Progenitor cell of endocrine pancreas (in vitro differentiated cells): ENCODE measurements at places on chromosomes 6 and 20. TPM values are rescaled to one million over a fixed set of nuclear protein-coding genes. Genes with fewer than 3 reads are reported as not detected.

DNA sequence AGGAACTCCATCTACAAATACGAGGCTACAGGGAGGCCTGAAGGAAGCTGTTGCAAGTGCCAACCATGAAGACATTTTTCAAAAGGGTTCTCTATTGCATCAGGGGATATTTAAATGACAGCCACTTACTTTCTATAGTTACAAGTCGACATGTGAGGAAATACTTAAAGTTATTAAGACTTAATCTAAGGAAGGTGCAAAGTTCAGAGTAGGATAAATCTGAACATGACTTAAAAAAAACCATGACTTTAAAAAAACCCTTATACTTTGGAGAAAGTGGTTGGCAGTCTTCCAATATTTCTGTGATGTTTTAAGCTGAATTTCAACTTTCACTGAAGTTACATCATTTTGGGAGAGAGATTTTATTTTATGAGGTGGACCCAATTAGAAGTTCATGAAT, 56.3 kb upstream of the EMILIN3 start:
- peaks cover 4% of the 10 kb centered on the region for H3K4me1 ChIP-seq
- DNase-seq, result no peak
- peaks cover 33% of the 10 kb centered on the region for H3K36me3 ChIP-seq
- no peak overlapping the region for H3K4me3 ChIP-seq
- no peak overlapping the region for H3K27ac ChIP-seq
- H3K27me3 ChIP-seq, result no peaks in the 10 kb centered on the region

DNA sequence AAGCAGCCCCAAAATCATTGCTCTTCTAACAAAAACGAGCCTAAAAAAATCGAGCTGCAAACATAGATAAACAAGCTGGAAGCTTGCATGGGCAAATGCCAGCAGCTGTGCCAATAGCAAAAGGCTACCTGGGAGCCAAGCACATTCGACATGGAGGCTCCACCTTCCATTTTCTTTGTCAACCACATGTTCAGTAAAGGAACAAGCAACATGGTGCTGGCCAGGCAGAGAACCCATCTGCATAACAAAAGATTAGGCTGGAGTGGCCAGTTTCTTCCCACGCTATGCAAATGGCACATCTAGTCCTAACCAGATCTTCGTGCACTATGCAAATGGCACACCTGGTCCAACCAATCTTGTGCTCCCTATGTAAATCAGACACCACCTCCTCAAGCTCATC, 110.5 kb downstream of the KIF16B start:
- no peaks in the 10 kb centered on the region for H3K27me3 ChIP-seq
- DNase-seq, result no peak
- no peak overlapping the region for H3K4me3 ChIP-seq
- peaks cover 12% of the 10 kb centered on the region for H3K36me3 ChIP-seq
- no peaks in the 10 kb centered on the region for H3K4me1 ChIP-seq
- no peak overlapping the region for H3K27ac ChIP-seq

DNA sequence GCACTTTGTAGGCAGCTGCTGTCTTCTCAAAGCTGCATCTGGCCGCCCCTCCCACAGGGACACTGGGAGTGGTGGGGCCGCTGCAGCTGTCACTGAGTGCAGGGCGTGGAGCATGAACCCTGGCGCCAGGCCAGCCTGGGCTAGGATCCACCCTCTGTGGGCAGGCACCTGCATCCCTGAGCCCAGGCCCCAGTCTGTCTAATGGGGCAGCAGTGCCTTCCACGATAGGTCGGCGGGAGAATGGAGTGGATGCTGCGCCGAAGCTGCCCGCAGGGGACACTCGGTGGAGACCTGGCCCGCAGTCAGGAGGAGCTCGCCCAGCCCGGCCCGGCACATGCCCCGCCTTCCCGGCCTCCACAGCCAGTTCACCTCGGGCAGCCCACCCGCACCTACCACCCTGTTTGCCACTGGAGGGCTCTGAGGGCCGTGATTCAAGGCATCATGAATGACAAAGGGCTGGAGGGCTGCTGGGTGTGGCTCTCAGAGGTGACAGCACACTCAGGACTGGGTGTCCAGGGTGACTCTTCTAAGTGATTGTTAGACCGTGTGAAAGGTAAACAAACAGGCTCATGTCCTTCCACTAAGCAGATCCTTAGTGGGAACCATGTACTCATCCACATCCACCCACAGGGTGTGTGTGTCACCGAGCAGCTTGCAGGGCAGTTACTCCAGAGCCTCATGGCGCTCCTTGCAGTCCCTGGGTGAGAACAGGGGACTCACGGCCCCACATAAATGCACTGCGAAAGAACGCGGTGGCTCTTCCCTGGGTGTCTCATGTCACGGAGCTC, 133.9 kb downstream of the AGPAT4 start:
- no peak overlapping the region for H3K4me3 ChIP-seq
- no peak for DNase-seq
- H3K27ac ChIP-seq, result no peak overlapping the region

DNA sequence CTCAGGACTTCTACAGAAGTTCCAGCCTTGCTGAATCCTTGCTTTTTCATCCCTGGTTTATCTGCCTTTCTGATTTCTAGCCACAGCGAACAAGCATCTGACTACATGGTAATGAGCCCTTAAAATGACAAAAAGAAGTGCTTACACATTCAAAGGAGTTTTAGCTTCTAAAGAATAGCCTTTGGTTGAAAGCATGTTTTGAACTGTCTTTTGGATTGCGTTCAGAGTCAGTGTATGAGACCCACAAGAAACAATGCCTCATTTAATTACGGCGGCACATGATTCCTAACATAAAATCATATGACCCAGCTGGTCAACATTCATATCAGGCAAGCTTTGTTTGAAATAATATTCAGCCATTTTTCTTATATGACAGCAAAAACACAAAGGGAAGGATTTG, 784.2 kb downstream of the KIF16B start:
- H3K4me3 ChIP-seq, result no peak overlapping the region
- peaks cover 15% of the 10 kb centered on the region for H3K4me1 ChIP-seq
- no peak for DNase-seq
- no peaks in the 10 kb centered on the region for H3K27me3 ChIP-seq
- no peak overlapping the region for H3K27ac ChIP-seq

DNA sequence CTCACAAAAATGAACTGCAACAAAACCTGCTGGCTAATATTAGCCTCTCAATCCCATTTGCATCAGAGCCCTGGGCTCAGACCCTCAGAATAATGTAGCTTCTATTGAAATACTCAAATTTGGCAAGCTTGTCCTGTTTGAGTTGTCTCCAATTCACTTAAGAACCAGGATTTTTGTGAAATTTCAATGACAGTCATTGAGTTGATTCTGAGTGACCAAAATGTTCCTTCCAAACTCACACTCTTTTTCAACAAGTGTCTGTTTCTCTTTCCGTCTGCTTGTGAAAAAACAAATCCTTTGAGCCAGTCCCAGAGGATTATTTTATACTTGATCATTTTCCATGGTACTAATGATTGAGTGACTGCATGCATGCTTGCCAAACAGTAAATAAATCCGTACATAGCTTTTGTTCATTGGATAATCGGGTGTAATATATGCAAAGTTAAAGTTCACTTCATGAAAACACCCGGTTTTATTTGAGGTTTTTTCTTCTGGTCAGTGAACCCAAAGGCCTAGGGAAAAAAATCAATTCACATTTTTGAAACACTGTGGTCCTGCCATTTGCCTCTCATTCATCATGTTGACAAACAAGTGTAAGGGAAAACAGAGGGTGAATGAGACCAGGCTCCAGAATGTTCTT, 16.4 kb upstream of the SLC22A2 start:
- peaks cover 4% of the 10 kb centered on the region for H3K4me1 ChIP-seq
- no peaks in the 10 kb centered on the region for H3K36me3 ChIP-seq
- peaks cover 3% of the 10 kb centered on the region for H3K27me3 ChIP-seq
- no peak for DNase-seq
- H3K4me3 ChIP-seq, result no peak overlapping the region

DNA sequence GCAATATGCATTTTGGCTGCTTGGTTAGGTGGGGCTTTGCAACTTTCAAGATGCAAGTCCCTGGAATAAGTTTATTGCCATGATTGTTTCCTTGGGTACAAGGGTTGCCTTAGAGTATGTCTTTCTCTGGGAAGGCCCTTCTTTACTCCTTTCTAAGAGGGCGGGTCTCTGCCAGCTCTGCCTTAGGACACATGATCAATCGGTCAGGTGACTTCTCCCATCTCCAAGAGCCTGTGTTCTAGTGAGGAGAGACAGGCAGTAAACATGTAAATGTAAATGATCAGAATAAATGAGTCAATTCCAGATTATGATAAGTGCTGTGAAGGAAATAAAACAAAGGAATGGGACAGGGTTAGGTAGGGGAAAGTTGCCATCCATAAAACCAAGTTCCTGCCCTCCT, 43.2 kb upstream of the BCAS1 start:
- no peak overlapping the region for H3K27ac ChIP-seq
- no peaks in the 10 kb centered on the region for H3K4me1 ChIP-seq
- DNase-seq, result no peak
- H3K27me3 ChIP-seq, result no peaks in the 10 kb centered on the region
- no peaks in the 10 kb centered on the region for H3K36me3 ChIP-seq

DNA sequence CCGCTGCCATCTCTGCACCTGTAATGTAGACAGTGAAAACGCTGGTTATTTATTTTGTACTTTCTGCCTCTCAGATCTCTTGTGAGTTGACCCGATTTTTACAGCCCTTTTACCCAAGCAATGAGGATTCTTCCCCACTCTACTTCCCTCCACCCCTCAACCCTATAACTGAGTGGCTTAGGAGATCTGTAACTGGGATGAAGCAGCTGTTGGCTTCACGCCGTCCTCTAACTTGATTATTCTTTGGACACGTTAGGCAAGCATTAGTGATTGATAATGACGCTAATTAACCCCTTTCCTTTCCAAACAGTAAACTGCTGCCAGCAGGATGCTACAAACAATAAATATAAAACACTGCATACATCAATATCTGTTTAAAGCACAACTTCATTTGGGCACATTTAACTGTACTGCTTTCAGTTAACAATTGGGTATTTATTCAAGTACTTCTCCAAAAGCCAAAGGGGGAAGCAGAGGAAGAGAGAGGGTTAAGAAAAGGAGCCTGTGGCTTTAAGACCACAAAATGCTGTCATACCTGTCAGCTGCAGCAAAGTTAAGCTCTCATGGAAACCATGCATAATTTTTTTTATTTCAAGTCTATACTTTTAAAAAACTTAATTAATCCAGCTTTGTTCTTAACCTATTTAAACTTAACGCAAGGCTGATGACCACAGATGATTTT, 21.2 kb downstream of the TFAP2A start:
- H3K27me3 ChIP-seq, result peaks cover 99% of the 10 kb centered on the region
- H3K36me3 ChIP-seq, result no peaks in the 10 kb centered on the region
- peaks cover 7% of the 10 kb centered on the region for H3K4me1 ChIP-seq
- H3K4me3 ChIP-seq, result no peak overlapping the region
- no peak overlapping the region for H3K27ac ChIP-seq

GRCh38 chr20:43550456-43550855, 8.4 kb upstream of the SGK2 start:
- no peak for DNase-seq
- H3K36me3 ChIP-seq, result peaks cover 21% of the 10 kb centered on the region
- no peak overlapping the region for H3K4me3 ChIP-seq
- no peaks in the 10 kb centered on the region for H3K27me3 ChIP-seq

DNA sequence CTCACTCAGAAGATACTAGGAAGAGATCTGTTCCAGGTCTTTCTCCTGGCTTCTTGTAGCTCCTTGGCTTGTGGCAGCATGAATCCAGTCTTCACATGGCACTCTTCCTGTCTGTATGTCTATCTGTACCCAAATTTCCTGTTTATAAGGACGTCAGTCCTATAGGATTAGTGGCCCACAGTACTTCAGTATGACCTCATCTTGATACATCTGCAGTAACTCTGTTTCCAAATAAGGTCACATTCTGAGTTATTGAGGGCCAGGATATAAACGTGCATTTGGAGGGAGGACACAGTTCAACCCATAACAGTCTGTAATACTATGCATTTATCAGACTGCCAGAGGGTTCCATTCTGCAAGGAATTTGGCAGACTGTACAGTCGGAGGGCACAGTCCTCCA, 57.6 kb upstream of the DYNLRB1 start:
- H3K27ac ChIP-seq, result peak overlapping the region; percentile 62
- H3K4me3 ChIP-seq, result no peak overlapping the region
- no peak for DNase-seq
- H3K36me3 ChIP-seq, result peaks cover 23% of the 10 kb centered on the region
- H3K4me1 ChIP-seq, result no peaks in the 10 kb centered on the region
- H3K27me3 ChIP-seq, result no peaks in the 10 kb centered on the region

DNA sequence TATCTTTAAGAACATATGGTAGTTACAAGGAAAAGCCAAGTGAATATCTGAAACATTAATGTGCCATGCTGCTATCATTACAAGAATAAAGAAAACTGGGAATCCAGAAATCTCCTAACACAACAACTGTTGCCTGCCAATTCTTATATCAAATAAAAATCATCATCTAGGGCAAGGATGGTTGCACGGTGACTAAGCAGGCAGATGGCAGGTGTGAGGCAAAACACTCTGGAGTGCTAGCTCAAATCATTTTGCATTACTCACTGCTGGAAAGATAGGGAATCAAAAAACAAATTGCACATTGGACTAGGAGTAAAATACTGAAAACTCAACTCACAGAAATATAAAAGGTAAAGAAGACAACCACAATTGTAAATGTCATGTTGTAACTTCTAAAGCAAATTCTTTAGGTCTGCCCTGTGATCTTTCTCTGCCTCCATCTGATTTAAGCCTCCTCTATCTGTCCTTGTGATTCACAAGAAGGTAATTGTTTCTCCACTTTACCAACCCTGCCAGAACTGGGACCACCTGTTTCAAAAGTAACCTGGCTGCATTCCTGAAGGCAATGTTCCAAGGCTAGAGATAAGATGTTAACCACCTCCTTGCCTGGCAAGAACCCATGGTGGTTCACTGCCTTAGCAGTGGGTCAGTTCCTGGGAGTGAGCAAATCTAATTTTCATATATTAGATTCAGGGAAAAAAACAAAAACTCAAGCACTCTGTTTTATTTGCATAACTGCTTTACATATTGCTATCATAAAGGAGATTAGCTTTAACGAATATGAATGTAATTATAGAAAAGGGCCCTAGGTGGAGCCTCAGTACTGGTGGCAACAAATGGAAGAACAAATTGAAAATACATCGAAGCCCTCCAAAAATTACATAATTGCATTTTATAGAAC, 33.1 kb upstream of the LCA5 start:
- H3K4me3 ChIP-seq, result peak overlapping the region; percentile 54
- peaks cover 61% of the 10 kb centered on the region for H3K4me1 ChIP-seq
- peak overlapping the region; percentile 97 for H3K27ac ChIP-seq
- peak; percentile 59 for DNase-seq
- peaks cover 2% of the 10 kb centered on the region for H3K36me3 ChIP-seq

- H3K27ac ChIP-seq, result no peak overlapping the region
- no peaks in the 10 kb centered on the region for H3K36me3 ChIP-seq
- no peak overlapping the region for H3K4me3 ChIP-seq
- no peak for DNase-seq
- no peaks in the 10 kb centered on the region for H3K27me3 ChIP-seq
- no peaks in the 10 kb centered on the region for H3K4me1 ChIP-seq
These were observed 526.1 kb upstream of the SPTLC3 start for GRCh38 chr20:12482661-12483060.

JPH2 gene
- 0.12 and 0.24 TPM in 2 replicates for total RNA-seq

SLCO4A1 gene
- total RNA-seq, result 2.6 and 3.6 TPM in 2 replicates

LY6G6D gene
- total RNA-seq, result not detected in 2 replicates

EYA4 gene
- 0.33 and 0.41 TPM in 2 replicates for total RNA-seq
